Immature natural killer cell (primary cell): ENCODE measurements at places on chromosomes 7 and 10. TPM values are rescaled to one million over a fixed set of nuclear protein-coding genes. Genes with fewer than 3 reads are reported as not detected.

Gene ACBD7
- polyA plus RNA-seq = not detected

DNA sequence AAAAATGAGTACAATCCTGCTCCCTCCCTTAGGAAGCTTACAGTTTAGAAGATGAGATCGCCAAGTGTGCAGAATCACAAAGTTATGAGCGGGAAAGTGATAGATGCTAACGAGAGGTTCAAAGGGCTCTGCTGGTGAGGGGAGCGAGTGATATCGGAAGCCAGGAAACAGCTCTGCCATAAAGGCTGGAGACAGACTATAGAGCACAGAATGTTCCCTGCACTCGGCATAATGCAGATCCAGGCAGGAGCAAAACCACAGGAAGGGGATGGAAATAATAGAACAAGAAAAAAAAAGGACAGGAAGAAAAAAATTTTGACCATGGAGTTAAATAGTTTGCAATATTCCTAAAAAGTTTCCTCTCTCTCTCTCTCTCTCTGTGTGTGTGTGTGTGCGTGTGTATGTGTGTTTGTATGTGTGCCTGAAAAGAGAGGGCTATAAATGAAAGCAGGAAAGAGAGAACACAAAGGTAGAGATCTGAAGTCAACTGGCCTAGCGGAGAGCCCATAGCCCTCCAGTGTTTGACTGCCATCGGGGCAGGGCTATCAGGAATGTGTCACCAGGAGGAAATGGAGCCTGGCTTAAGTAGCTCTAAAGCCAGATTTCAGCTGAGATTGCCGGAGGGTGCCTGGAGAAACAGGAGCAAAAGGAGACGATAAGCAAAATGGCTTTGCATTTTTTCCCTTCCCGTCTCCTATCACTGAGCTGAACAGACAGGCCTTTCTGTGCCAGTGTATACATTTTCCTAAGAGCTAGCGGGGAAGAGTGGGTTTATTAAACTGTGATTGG, 175.8 kb upstream of the LYZL1 start:
- H3K4me1 ChIP-seq = no peaks in the 10 kb centered on the region
- no peaks in the 10 kb centered on the region for H3K27me3 ChIP-seq
- no peak overlapping the region for H3K27ac ChIP-seq
- DNase-seq = no peak
- H3K36me3 ChIP-seq = no peaks in the 10 kb centered on the region

Gene CYP3A7
- not detected for polyA plus RNA-seq

GRCh38 chr7:45598886-45599520, 24.8 kb downstream of the ADCY1 start:
- no peak for DNase-seq
- no peak overlapping the region for H3K27ac ChIP-seq
- no peaks in the 10 kb centered on the region for H3K36me3 ChIP-seq

DNA sequence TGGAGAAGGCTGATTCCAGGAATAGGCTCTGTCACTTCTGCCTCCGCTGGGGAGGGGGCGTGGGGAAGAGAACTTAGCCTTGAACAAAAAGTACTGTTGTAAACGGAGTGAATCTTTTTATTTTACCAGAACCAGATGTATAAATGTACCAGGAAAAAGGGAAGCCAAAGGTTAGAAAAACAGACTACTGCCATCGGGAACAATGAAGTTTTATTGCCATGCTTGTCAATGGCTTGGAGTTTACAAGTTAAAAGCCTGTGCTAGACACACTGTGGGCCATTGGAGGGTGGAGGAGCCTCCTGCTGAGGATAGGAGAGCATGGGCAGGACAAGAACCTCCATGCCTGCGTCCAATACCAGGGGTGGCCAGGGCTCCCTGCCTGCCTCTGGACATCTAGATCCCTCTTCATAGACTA, 161.7 kb upstream of the LYZL2 start:
- peaks cover 17% of the 10 kb centered on the region for H3K4me1 ChIP-seq
- H3K36me3 ChIP-seq = no peaks in the 10 kb centered on the region
- H3K4me3 ChIP-seq = no peak overlapping the region
- H3K27ac ChIP-seq = no peak overlapping the region
- peaks cover 4% of the 10 kb centered on the region for H3K27me3 ChIP-seq

DNA sequence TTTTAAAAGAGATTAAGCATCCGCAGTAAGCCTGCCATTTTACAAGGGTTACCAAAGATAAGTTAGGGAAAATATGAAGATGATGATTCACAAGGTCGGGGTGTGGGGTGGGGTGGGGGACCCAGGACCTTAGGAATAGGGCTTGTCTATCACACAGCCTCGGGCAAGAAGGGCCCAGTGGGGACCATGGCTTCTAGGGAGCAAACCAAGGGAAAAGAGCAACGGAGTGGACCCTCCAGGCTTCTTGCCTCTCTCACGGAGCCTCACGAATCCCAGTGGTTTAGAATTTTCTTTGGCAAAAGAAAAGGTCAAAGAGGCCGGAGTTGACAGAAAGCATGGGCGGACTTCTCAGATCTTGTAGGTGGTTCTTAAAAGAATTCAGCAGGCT, 1.3 kb downstream of the PRKCQ start:
- no peaks in the 10 kb centered on the region for H3K27me3 ChIP-seq
- peak overlapping the region; percentile 81 for H3K4me3 ChIP-seq
- H3K36me3 ChIP-seq = peaks cover 13% of the 10 kb centered on the region
- H3K4me1 ChIP-seq = peaks cover 86% of the 10 kb centered on the region
- peak overlapping the region; percentile 90 for H3K27ac ChIP-seq

GRCh38 chr10:59279476-59279875, 82.9 kb downstream of the FAM13C start:
- no peaks in the 10 kb centered on the region for H3K27me3 ChIP-seq
- H3K4me3 ChIP-seq = no peak overlapping the region
- no peak for DNase-seq
- no peaks in the 10 kb centered on the region for H3K4me1 ChIP-seq

GRCh38 chr7:110587294-110587693, 503.6 kb upstream of the LRRN3 start:
- DNase-seq = no peak
- no peaks in the 10 kb centered on the region for H3K36me3 ChIP-seq
- H3K4me3 ChIP-seq = no peak overlapping the region
- H3K4me1 ChIP-seq = no peaks in the 10 kb centered on the region
- H3K27me3 ChIP-seq = no peaks in the 10 kb centered on the region

Gene DOCK4
- not detected for polyA plus RNA-seq

DNA sequence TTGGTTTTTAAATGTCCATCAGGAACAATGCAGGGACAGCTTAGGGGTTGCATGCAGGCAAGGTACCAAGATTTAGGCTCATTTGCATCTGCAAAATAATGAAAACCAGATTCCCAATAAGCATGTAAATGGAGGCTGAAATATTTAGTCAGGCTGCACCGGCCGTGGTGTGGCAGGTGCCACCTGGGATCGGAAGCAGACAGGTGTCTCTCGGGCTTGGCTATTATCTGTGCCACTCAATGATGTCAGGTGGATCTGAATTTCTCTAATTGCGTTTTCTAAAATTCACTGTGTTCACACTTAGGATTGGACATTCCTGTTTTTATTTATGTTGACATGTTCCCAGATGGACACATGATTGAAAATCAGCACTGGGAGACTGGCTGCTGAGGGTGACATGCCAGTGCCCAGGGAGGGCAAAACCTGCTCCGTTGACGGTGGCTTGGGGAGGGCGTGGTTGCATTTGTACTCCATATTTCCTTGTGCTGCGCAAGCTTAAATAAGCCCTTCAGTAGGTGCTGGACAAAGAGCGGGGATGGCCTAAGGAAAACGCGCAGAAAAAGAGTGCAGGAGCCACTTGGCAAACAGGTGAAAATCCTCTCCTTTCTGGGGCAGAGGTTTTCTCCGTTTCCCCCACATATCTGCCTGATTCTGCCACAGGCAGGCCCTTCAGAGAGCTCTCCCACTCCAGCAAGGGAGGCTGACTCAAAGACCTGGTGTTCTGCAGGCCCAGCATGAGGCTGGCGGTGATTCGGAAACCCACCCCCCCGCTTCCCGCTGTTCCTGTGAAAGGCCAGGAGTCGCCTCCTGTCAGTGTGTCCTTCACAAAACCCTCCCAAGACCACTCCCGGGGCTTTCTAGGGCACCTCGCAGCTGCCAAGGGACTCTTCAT, 142.5 kb downstream of the WDR37 start:
- H3K36me3 ChIP-seq = no peaks in the 10 kb centered on the region
- peaks cover 5% of the 10 kb centered on the region for H3K27me3 ChIP-seq
- no peaks in the 10 kb centered on the region for H3K4me1 ChIP-seq
- H3K27ac ChIP-seq = no peak overlapping the region
- H3K4me3 ChIP-seq = no peak overlapping the region

GRCh38 chr10:86545101-86545500, 23.5 kb upstream of the WAPL start:
- DNase-seq = no peak
- no peaks in the 10 kb centered on the region for H3K4me1 ChIP-seq
- H3K36me3 ChIP-seq = no peaks in the 10 kb centered on the region
- no peak overlapping the region for H3K27ac ChIP-seq
- peaks cover 3% of the 10 kb centered on the region for H3K27me3 ChIP-seq
